ENCODE measurements at places on chromosomes 13 and 19.

GRCh38 chr13:113554333-113554700 is 30.2 kb upstream of the TFDP1 start:
- no peak for DNase-seq

GRCh38 chr19:47762151-47762550 is 16.4 kb upstream of the SELENOW start:
- DNase-seq = no peak

GRCh38 chr13:43301346-43301969 is 278.1 kb downstream of the DNAJC15 start:
- DNase-seq = no peak

GRCh38 chr19:21202865-21203494 is 61.1 kb downstream of the ZNF431 start:
- DNase-seq = peak; percentile 65

- DNase-seq = no peak
These were observed 40.9 kb upstream of the UFM1 start for GRCh38 chr13:38308736-38309135.

GRCh38 chr19:38120471-38121025 is 103.5 kb downstream of the DPF1 start:
- DNase-seq = peak; percentile 97

GRCh38 chr13:93290503-93290902 is 63.9 kb downstream of the GPC6 start:
- DNase-seq = no peak

DNA sequence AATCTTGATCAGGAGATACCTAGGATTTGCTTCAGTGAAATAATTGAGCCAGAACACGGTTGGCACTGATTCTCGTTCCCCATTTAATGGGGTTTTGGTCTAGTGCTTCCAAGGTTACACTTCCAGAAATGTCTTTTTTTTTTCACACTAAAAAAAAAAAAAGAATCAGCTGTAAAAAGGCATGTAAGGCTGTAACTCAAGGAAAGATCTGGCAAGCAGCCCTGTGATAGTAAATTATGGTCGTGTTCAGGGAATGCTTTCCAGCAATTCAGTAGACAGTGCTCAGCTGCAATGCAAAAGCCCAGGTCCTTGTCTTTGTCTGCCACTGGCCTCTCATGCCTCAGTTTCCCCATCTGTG is 27.2 kb upstream of the NDUFS7 start:
- no peak for DNase-seq

GRCh38 chr19:51461723-51462161 is 3.5 kb upstream of the SIGLEC8 start:
- peak; percentile 32 for DNase-seq

DNA sequence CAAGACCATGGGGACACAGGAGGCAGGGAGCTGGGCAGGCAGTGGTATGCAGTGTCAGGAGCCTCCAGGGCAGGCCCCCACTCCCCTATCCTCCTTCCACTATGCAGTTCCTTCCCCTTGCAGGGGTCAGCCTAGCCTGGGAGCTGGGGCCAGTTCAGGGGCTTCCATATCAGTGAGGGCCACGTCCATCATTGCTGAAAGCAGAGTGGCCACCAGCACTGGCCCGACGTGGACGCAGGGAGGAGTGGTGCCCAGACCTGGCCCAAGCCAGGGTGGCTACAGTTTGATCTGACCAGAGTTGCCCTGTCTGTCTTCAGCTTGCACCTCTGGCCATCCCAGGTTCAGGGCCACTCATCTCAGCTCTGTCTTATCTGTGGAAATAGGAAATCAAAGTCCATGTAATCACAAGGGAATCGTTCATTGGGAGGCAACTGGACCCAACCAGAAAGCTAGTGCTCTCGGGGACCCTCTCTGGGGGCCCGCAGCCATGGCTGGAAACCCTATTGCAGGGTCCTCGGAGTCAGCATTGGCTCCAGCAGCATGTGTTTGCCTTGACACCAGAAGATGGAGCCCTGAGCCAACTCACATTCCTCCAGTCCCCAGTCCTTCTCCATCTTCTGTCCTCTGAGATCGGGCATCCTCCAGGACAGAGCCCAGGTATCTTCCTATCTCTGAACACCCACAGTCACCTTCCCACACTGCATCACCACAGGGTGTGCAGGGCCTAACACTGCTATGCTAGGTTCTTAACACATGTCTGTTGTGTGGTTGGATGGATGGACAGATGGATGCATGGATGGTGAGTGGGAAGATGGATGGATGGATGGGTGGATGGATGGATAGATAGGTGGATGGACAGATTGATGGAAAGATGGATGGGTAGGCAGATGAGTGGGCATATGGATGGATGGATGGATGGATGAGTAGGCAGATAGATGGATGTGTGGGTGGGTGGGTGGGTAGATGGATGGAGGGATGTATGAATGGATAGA is 75.7 kb upstream of the KCTD15 start:
- no peak for DNase-seq

DNA sequence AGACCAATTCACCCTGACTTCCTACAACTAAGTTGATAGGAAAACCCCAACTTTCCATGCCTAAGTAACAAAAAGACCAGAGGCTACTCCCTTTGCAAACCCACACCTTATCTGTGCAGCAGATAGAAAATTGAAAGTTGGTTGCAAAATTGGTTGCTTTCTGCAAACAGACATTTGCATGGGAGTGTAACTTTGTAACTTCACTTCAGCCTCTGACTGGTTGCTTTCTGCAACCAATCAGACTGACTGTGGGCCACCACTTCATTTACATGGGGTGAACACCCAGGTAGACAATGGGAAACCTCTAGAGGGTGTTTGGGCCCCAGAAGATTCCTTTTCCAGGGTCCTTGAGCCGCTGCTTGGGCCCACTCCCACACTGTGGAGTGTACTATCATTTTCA is 9.8 kb downstream of the TEX30 start:
- no peak for DNase-seq

DNA sequence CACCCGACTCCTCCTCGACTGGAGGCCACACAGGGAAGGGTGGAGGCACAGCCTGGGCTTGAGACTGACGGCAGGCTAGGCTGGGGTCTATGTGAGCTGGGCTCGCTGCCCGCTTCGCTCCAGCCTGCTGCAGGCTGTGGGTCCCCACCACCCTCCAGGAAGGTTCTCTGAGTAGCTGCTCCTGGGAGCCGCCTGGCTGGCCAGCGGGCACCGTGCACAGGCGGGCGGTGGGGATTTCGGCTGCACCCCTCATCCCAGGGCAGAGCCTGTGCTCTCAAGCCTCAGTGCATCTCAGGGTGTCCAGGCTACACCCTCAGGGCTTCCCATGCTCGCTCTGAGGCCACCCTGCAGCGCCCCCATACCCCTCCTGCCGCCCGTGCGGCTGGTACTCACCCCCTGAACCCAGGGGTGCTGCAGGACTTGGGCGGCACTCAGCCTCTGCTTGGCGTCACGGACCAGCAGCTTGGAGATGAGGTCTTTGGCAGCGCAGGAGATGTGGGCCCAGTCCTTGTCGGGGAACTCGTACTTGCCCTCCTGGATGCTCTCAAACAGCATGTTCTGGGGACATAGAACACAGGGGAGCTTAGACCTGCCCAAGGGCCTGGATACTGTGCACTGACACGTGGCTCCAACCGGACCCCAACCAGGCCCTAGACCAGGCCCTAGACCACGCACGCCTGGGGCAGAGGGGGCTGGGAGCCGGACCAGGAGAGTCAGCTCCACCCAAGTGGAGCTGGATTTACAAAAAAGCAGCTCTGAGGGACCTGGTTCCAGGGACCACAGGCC is 10.2 kb downstream of the MKNK2 start:
- no peak for DNase-seq

DNA sequence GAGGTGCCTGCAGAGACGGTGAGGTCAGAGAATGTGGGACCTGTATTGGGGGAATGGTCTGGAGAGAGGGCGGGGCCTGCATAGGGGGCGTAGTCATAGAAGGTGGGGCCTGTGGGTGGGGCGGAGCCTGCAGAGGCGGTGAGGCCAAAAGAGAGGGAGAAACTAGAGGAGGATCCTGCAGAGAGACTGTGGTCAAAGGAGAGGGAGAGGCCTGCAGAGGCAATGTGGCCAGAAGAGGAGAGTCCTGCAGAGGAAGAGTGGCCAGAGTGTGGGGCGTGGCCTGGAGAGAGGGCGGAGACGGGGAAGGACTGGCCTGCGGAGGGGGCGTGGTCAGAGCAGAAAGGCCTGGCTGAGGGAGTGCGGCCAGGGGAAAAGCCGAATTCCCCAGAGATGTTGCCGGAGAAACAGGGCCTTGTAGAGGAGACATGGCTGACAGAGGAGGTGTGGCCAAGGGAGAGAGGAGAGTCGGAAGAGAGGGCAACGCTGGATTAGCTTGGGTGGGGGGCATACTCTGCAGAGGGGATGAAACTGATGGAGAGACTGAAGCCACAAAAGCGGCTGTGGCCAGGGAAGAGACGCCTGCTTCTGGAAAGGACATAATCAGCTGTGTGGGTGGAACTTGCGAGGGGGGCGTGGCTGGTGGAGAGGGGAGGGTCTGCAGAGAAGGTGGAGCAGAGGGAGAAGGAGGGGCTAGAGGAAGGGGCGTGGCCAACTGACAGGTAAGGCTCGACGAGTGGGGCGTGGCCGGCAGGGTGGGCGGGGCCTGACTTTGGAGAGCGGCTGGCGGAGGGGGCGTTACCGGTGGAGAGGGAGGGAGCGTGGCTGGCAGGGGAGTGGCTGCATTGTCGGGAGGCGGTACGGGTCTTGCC is 2.5 kb downstream of the PRR36 start:
- peak; percentile 90 for DNase-seq

DNA sequence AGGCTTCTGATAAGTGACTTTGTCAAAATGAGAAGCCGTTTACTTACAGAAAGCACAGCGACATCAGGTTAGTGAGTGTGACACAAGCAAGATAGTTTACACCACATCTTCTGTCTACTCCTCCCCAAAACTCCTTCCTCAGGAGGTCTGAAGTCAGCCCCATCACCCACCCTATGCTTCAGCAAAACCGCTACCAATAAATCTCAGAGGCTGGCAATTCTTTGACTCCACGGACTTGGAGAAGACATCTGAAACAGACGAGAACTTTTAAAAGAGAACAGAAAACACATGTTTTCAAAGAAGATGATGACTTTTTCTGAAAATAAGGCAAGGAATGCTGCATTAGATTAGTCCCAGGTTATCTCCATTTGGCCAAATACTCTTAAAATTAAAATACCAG is 261.1 kb downstream of the TBC1D4 start:
- DNase-seq = no peak

DNA sequence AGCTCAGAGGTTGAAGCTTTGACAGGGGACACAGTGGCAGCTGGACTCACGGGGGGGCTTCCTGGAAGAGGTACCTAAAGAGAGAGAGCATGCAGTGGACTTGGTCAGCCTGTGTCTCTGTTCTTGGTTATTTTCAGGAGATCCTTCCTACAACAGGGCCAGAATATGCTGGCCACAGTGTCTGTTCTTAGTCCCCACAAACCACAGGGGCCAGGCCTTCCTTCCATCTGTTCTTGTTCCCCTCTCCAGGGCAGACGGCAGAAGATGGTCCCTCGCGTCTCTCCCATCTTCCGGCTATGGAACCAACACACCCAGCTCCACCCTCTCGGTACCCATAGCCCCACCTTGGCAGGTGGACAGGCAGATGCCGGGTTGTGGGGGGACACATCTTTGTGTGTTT is 24.8 kb downstream of the MAST3 start:
- no peak for DNase-seq
